A549 treated with DMSO at 1 μM for 4 hours (cell line): ENCODE measurements at places on chromosomes 13 and 19. TPM values are rescaled to one million over a fixed set of nuclear protein-coding genes. Genes with fewer than 3 reads are reported as not detected.

Gene PPP1R13L
- total RNA-seq, result 30.2 to 35.2 TPM (median 31.0 TPM) in 5 replicates

Gene MBD3L3
- total RNA-seq, result not detected in 5 replicates

Gene EEF1AKMT1
- total RNA-seq, result 2.6 to 5.9 TPM (median 4.9 TPM) in 5 replicates

Gene FREM2
- under 0.01 TPM in 1 of 5 replicates, not detected in the others for total RNA-seq

Gene C5AR1
- 0.74 to 2.1 TPM (median 1.8 TPM) in 5 replicates for total RNA-seq

Gene CRX
- not detected in 5 replicates for total RNA-seq

Gene KLK11
- not detected in 5 replicates for total RNA-seq

Gene SIGLEC5
- not detected in 5 replicates for total RNA-seq
